Tibial nerve (tissue), 4 donors: ENCODE measurements at places on chromosomes 7 and 10. TPM values are rescaled to one million over a fixed set of nuclear protein-coding genes. Genes with fewer than 3 reads are reported as not detected.

DNA sequence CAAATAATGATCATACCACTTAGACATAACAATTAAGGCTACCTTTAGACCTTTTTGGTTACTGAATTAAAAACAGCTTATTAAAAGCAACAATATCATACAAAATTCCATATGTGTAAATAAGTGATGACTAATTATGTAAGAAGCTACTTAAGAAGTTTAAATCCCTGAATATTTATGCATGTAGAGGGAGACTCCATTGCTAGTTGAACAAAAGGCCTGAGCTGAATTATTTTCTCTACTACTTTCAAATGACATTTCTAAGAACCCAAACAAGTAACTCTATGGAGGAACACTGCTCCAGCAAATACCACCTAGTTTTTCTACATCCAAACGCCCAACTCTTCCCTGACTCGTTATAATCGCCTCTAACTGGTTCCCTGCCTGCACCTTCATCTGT lies 31.5 kb downstream of the EPC1 start:
- no peak for DNase-seq
- H3K4me3 ChIP-seq: no peak overlapping the region
- H3K36me3 ChIP-seq: no peaks in the 10 kb centered on the region
- H3K27me3 ChIP-seq: no peaks in the 10 kb centered on the region
- no peak overlapping the region for H3K27ac ChIP-seq

DNA sequence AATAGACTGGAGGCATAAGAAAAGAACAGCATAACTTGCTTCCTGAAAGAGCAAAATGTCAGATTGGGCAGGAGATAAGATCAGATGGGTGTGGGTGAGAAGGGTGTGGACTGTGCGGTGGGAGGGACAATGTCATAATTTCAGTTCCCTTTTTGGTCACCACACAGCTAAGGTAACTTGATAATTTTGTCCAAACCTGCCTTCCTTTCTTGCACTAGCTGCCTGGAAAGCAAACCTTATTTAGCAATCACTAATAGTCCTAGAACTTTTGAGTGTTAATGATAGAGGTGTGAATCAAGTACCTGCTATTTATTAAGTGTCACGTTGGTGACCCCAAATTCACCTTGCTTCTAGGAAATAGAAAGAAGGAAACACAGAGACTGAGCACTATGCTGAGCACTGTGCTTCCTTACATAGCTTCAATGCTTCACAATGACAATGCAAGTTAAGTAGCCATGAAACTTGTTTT lies 72.4 kb upstream of the SP4 start:
- H3K27ac ChIP-seq: no peak overlapping the region
- no peaks in the 10 kb centered on the region for H3K4me1 ChIP-seq
- H3K4me3 ChIP-seq: no peak overlapping the region
- DNase-seq: no peak
- H3K36me3 ChIP-seq: no peaks in the 10 kb centered on the region

- H3K4me3 ChIP-seq: no peak overlapping the region
- H3K27me3 ChIP-seq: no peaks in the 10 kb centered on the region
- no peaks in the 10 kb centered on the region for H3K36me3 ChIP-seq
These were observed 137.8 kb upstream of the CAV2 start for GRCh38 chr7:116361767-116362166.

DNA sequence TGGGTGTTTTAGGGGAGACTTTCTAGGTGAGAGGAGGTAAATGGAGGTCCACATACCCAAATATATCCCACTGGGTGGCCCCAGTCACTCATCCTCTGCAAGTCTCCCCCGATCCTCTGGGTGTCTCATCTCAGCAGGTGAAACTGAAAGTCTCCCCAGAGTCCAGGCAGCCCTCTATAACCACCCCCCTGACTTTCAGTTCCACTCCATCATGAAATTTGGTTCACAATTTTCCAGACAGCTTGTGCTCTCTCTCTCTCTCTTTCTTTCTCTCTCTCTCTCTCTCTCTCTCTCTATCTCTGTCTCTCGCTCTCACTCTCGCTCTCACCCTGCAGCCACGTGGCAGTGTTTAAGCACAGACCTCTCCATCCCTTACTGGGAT lies 56.7 kb upstream of the ELN start:
- H3K36me3 ChIP-seq: no peaks in the 10 kb centered on the region
- H3K27ac ChIP-seq: no peak overlapping the region
- no peak for DNase-seq

GRCh38 chr7:154647625-154648024 lies 355.3 kb downstream of the PAXIP1 start:
- no peaks in the 10 kb centered on the region for H3K36me3 ChIP-seq
- DNase-seq: no peak
- H3K27me3 ChIP-seq: no peaks in the 10 kb centered on the region

- DNase-seq: no peak
- no peak overlapping the region for H3K4me3 ChIP-seq
- no peak overlapping the region for H3K27ac ChIP-seq
- no peaks in the 10 kb centered on the region for H3K4me1 ChIP-seq
- H3K27me3 ChIP-seq: no peaks in the 10 kb centered on the region
These were observed 14.8 kb downstream of the GRIFIN start for GRCh38 chr7:2461268-2462026.

DNA sequence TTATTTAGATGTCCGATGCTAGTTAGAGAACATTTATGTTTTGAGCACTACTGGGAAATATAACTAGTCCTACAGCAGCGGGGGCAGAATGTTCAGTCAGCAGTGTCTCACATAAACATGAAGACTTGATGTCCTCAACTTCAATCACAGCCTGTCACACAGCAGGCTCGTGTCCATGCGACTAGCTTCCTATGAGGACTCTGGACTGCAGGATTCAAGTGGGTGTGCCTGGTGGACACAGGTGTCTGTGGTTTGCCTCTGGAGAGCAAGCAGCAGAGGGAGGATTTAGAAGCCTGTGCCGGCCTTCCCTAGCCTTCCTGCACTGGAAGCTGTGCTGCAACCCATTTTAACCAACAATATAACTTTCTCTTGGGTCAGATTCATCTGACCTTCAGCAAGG lies 30.0 kb upstream of the LANCL2 start:
- DNase-seq: no peak
- H3K27me3 ChIP-seq: no peaks in the 10 kb centered on the region
- no peak overlapping the region for H3K4me3 ChIP-seq

GRCh38 chr7:32364581-32364980 lies 125.6 kb downstream of the LSM5 start:
- no peaks in the 10 kb centered on the region for H3K4me1 ChIP-seq
- no peak for DNase-seq
- H3K36me3 ChIP-seq: no peaks in the 10 kb centered on the region
- no peak overlapping the region for H3K27ac ChIP-seq
- no peaks in the 10 kb centered on the region for H3K27me3 ChIP-seq

The ZNF438 gene
- 26.5 TPM for total RNA-seq

The SNX13 gene
- total RNA-seq: 77.6 TPM

The CALML5 gene
- total RNA-seq: not detected

The ERVW-1 gene
- not detected for total RNA-seq

The LLCFC1 gene
- total RNA-seq: not detected

The OR6V1 gene
- not detected for total RNA-seq
